ENCODE measurements at places on chromosomes 3 and 15.
A peak's percentile ranks its signal among the peaks of the same experiment; 100 is the strongest.

GRCh38 chr3:117286488-117286887 is 576.9 kb downstream of the TUSC7 start:
- no peak for DNase-seq

- DNase-seq, result no peak
Measured at GRCh38 chr3:76047368-76047767, 262.0 kb upstream of the ZNF717 start.

DNA sequence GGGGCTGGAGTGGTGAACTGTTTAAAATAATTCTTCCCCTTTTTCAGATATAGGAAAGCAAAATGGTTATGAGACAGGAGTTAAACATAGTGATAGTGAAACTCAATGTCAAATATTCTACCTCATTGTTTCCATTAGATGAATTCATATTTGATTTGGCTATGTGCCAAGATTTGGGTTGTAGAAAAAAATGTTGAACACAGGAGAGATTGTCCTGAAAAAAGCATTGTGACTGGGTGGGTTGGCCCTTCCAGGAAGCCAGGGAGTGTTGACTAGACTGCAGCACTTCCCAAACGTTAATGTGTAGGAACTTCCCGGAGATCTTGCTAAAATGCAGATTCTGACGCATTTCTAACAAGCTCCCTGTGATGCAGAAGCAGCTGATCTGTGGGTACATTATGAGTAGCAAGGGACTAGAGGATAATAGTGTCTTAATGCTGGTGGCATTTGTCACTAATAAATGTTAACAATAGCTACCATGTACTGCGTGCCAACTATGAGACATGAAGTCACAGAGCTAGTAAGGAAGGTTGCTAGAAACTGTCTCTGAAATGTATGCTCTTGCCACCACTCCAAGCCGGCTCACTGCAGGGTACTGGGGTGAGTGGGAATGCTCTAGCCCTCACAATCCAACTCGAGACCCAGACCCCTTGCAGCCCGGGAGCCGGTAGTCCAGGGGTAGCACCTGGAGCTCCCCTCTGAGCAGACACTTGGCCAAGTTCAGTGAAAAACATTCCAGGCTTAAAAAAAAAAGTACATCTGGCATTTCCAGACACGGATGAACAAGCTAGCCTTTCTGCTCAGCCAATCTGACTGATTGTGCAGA is 120.6 kb downstream of the CD47 start:
- DNase-seq, result peak; percentile 61

- DNase-seq, result peak; percentile 65
Measured at GRCh38 chr3:47780741-47781684, 680 bp downstream of the SMARCC1 start.

DNA sequence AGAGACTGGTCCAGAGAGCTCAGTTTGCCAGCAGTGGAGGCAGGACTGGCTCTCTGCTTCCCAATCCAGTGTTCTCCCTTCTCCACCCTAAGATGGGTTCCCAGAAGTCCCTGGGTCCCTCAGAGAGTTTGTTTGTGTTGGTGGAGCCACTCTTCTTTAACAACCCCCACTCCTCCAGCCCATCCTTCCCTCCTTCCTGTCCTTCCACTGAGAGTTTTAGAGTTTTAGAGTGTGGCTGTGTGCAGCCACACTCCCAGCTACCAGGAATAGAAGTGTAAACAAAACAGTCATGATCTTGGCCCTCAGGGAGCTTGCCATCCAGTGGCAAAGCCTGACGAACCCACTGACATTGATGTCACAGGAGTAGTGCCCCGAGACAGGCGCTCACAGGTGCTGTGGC is 12.5 kb upstream of the FBLN2 start:
- no peak for DNase-seq

GRCh38 chr15:77717333-77717990 is 84.8 kb upstream of the LINGO1 start:
- no peak for DNase-seq

GRCh38 chr15:71677352-71677751 is 133.0 kb upstream of the NR2E3 start:
- DNase-seq, result no peak

GRCh38 chr3:45551214-45552010 is 43.1 kb upstream of the LIMD1 start:
- DNase-seq, result peak; percentile 33

GRCh38 chr3:57221883-57222282 is 5.6 kb upstream of the APPL1 start:
- DNase-seq, result no peak

- DNase-seq, result peak; percentile 29
Measured at GRCh38 chr3:189368384-189368783, 196.6 kb downstream of the TPRG1 start.

DNA sequence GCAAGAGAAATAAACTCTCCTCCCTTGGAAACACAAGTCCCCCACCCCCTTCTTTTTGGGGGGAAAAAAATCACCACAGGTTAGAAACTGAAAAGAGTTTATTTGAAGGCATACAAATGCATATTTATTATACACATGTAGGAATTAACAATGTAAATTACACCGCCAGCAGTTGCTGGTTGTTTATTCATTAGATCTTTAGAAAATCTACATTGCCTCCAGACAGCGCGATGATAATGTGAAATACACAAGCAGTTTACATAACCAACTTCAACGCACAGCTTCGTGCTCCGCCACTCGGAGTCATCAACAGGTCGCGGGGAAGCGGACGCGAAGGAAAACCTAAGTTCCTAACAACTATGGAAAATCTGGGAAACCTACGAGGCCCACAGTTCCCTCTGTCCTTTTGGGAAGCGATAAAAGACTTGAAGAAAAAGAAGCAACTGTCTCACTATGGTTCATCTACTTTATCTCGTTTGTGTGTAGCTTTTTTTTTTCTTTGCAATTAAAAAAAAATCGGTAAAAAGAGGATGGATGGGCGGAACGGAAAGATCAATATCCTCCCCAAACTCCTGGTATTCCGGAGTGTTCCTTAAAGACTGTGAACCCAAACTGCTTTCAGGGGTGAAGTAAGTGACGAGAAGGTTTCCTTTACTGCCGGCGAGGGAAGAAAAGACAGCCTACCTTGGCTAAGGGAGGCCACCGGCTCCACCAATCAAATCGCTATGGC is 8.4 kb upstream of the FOXB1 start:
- DNase-seq, result no peak

DNA sequence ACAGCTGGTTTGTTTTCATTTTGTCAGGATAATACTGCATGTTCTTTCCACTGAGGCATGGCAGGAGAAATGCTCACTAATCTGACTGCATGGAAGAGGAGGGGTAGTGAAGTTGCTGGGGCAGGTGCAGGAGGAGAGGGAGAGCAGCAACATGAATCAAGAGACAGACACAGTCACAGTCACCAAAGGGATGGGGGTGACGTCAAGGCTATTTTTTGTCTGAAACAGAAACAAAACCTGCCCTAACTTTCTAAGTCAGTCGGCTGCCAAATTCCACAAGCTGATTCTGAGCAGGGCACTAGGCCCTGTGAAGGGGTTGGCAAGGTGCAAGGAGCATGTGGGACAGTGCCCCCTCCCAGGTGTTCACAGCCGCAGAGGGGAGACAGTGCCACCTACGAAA is 186.6 kb upstream of the NSMCE3 start:
- DNase-seq, result no peak

GRCh38 chr3:142588703-142589102 is 7.5 kb upstream of the PLS1 start:
- DNase-seq, result no peak

DNA sequence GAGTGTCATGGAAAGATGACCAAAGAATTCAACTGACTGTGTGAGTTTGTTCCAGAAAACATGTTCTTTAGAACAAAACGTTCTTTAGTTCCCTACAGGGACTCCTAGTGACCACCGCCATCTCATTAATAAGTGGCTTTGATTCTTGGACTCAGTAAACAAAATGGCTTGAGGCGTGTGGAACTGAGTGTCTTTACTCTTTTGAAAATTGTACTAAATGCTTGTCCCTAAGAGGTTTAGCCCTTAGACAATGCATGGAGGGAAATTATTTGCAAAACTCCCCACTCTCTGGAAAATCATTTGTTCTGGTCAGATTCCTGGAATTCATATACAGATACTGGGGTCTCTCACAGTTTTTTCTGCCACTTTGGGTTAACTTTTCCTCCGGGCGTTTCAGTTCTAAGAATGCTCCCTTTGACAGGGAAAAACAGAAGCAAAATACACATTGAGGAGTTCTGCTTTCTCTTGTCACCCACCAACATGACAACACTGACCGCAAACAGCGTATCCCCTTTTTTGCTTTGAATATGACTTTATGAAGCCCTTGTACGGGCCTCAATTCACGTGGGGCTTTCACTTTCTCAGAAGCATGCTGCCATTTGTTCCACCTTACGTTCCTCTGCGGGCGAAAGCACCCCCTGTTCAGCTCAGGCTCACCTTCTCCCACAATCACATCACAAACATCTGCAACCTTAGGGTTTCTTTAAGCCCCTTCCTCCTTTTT is 15.3 kb upstream of the NRROS start:
- DNase-seq, result no peak

DNA sequence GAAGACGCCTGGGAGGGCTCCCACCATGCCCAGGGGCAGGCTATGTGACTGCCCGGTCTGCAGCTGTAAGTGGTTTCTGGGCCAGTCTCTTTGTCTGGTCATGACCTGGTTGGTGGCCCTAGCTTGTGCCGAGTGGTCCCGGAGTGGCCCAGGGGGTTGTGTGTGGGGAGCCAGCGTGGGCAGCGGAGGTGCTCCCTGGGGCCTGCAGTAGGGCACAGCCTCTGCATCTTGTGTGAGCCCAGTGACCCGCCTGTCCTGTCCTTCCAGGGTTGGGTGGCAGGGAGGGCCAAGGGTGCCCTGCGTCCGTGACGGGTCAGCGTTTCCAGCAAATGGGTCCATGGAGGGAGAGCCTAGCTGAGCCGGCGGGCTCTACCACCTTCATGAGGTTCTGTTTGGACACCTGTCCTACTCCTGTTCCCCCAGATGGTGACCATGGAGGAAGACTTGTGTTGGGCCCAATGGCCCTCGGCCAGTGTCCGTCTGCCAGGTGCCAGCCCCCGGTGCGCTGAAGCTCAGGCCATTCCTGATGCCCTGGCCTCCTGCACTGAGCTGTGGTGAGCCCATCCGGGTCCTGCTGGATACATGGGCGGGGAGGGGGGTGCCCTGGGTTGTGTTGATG is 215.4 kb downstream of the SNRPN start:
- no peak for DNase-seq

DNA sequence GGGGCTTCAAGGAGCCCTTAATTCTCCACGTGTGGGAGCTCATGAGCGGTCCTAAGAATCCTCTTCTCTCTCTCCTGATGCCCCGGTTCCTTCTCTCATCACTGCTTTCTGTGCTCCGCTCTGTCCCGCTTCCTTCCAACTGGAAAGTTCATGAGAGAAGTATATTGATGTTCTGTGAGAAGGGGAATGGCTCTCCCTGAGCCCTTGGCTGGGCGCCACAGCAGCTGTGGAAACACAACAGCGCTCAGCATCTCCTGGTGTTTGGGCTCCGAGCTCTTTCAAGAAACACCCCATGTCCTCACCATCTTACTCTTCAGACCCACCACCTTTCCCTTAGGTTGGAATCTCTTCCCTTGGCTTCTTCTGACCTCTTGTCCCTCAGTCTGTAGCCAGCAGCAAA is 161.7 kb downstream of the VGLL4 start:
- no peak for DNase-seq

- DNase-seq, result no peak
Measured at GRCh38 chr3:112046599-112046998, 12.1 kb downstream of the TMPRSS7 start.

GRCh38 chr3:146067048-146067447 is 93.9 kb downstream of the PLOD2 start:
- DNase-seq, result no peak

DNA sequence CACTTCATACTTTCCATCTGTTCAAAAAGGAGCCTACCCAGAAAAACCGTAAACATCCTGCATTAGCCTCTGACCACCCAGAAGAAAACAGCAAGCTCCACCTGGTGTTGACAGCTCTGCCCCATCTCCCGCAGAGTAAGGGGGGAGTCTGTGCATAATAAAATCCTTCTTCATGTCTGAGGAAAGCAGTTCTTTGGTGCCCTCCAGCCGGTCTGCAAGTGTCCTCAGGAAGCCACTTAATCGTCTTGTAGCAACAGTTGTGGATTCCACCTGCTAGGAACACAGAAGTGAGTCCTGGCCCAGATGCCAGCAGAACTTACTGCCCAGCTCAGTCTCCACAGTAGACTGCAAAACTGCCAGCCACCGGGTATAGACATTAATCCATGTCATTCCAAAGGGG is 22.5 kb downstream of the RIOX2 start:
- DNase-seq, result no peak

- no peak for DNase-seq
Measured at GRCh38 chr3:43790060-43790459, 99.3 kb downstream of the ABHD5 start.

DNA sequence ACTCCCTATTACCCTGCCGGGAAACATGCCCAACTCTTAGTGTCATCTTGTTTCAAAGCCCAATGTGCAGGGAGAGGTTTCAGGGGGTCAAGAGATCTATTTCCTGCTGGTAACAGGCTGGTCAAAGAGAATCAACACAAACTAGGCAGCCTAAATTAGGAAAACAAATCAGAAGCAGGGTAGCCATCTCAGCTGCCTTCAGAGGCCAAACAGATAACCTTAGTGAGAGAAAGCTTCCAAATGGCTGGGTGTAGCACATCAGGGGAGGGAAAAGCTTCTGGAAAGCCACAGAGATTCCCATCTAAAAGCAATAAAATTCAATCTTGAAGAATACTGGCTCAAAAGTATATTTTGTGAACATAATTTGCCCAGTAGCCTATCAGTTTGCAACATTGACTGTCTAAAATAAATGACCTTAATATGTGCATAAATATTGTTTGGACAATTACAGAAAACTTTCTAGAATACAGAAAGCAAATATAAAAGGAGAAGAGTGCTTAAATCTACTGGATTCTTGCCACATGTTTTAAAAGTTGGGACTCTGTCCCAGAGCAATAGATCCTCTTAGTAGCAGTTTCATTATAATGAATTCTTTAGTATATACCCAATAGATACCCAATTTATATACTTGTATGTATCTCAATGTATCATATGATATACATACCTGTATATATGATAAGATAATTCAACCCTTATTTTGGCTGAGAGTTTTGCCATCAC is 371.9 kb upstream of the RARB start:
- no peak for DNase-seq

DNA sequence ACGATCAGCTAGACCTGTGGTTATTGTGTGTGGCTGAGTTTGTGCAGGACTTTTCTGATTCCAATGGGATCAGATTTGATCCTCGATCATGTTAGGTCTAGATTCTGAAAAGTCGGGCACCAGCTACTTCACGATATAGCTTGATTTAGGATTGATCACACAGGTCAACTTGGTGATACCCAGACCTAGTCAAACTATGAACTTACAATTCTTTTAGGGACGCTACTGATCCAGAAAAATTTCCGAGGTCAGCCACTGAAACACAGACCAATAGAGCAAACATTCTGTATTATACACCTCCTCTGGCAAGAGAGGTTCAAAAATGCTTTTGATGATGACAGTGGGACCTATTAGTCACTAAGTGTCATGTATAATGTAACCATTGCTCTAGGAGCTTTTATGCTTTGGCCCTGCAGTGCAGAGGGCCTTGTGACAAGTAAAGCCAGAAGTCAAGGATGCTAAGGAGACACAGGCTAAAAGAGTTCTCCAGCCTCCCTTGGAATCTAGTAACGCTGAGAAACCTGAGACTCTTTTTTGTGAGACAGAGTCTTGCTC is 115.6 kb upstream of the MB21D2 start:
- DNase-seq, result no peak

All from Calu3 (cell line).